Lung microvascular endothelial cell (primary cell): ENCODE measurements at places on chromosomes 6 and 20. TPM values are rescaled to one million over a fixed set of nuclear protein-coding genes. Genes with fewer than 3 reads are reported as not detected.

SLC17A1 gene
- not detected in 2 replicates for total RNA-seq

RSPH4A gene
- 0.60 and 0.65 TPM in 2 replicates for total RNA-seq

SLC17A5 gene
- 21.4 and 28.0 TPM in 2 replicates for total RNA-seq

MDFI gene
- 44.0 and 49.5 TPM in 2 replicates for total RNA-seq

FRMD1 gene
- total RNA-seq: not detected in 2 replicates

PGC gene
- total RNA-seq: not detected in 2 replicates

BACH2 gene
- 2.8 TPM in 2 replicates for total RNA-seq

COL9A3 gene
- total RNA-seq: 0.44 and 0.99 TPM in 2 replicates

GPR63 gene
- under 0.01 TPM in 2 replicates for total RNA-seq

JAG1 gene
- 78.0 and 227 TPM in 2 replicates for total RNA-seq

DACT2 gene
- not detected in 2 replicates for total RNA-seq

SPO11 gene
- not detected in 2 replicates for total RNA-seq

MAS1 gene
- total RNA-seq: not detected in 2 replicates
